ENCODE measurements at places on chromosomes 13 and 19.

- ATAC-seq: no peak
Observed at GRCh38 chr13:75025956-75026355, 456.0 kb downstream of the TBC1D4 start.

GRCh38 chr19:14840206-14840605, 5.2 kb upstream of the OR7A5 start:
- ATAC-seq: no peak

DNA sequence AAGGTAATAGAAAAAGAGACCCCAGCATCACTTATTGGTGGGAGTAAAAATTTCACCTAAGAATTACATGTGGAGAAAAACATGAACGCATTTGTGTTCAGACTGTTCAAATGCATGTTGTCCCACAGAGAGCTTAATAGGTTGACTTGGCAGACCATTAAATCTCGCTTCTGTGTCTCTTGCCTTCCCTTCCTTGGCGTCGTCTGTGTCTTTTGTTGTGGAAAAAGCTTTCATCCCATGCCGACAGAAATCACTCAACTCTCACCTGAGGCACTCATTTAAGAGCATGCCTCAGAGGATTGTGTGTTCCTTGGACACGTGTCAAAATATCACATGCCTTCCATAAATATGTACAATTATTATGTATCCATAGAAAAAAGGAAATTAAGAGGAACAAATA, 24.4 kb upstream of the CACNA1A start:
- no peak for ATAC-seq

- no peak for ATAC-seq
Observed at GRCh38 chr13:77028202-77028601, 1.2 kb upstream of the FBXL3 start.

DNA sequence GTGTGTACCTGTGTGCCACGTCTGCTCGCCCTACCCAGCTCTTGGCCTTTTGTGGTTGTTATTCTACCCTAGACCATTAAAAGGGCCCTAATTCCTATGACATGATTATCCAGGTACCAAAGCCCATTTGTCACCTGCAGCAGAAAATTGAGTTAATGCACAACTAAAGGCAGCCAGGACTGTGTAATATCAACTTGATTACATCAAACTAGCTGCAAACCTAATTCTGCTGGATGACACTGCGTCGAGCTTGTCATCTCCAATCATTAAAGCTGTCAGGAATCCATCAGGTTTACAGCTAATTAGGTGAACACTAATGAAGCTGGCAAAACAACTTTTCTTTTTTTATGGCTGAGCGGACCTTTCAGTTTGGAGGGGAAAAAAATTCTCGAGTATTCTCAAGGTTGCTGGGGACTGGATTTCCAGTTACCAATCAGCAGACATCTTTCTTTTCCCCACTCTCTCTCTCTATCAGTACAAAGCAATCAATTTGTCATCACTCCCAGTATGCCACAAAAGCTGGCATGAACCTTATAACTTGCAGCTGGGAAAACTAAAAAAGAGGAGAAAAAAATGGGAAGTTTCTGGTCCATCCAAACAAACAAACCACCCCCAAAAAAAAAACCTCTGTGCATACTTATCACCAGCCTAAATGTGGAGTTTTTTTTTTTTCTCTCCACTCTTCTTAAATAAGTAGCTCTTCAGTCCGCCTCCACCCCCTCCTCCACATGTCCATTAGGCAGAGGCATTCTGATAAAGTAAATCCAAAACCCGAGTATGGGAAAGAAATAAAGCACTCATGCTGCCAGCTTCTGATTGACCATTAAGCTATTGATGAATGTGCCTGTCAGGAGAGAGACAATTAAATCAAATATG, 2.8 kb downstream of the TSHZ3 start:
- no peak for ATAC-seq

GRCh38 chr13:85528491-85529217, 270.6 kb downstream of the SLITRK6 start:
- ATAC-seq: no peak

DNA sequence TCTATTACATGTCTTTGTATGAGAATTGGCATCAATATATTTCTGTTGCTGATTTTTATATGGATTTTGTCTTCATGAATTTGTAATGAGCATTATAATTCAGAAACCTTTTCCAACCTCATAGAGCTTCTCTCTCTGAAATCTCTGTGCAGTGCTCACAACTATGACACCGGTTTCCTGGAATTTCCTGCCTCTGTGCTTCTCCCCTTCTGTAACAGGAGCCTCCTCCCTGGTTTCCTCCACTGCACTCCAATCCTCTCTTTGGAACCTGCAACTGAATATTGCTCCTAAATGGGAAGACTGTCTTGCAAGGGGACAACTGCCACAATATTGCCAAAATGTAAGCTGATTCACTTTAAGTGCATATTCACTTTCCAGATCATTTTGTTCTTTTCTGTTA, 1147.9 kb downstream of the UQCRFS1 start:
- peak; percentile 72 for ATAC-seq

DNA sequence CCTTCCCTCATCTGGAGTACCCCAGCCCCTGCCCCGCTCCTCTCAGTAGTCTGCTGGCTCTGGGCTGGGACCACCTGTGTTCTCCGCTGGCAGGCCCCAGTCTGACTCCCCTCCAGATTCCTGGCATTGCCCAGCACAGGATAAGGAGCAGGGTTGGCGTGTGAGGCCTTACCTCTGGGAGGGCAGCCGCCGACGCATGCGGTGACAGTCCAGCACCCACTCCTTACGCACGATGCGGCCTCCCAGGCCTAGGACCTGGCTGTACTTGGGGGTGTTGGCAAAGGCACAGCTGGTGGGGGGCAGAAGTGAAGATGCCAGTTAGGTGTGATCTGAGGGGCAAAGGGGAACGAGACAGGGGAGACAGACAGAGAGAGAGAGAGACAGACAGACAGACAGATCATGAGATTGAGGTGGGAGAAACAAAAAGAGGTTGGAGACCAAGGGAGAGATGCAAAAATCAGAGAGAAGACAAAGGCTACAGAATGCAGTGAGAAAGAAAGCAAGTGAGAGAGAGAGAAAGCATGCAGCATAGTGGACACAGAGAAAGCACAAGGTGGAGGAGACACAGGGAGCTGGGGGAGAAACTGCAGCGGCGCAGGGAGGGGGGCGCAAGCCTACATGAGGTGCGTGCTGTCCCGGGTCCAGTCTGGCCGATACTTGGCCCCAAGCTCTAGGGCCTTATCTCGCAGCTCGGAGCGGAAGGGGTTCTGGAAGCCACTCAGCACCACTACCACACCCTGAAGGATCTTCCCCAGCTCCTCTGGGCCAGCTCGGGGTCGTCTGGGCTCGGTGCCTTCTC, 18.6 kb downstream of the ZNF575 start:
- ATAC-seq: no peak

DNA sequence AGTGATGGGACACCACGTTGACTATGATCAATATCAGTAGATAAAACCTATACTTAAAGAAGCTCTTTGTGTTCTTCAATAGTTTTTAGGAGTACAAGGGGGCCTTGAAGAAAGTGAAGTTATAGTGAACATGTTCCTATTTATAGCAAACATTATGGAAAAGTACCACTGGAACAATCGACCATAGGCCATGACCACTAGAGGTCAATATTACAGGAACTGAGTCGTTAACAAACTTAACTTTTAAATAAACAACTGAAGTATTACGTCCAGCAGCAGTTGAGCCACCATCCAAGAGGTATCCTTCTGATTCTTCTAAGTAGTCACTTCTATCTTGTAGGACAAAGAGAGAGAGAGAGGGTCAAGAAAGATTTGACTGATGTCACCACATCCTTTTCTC, 391.0 kb upstream of the SLITRK5 start:
- no peak for ATAC-seq

DNA sequence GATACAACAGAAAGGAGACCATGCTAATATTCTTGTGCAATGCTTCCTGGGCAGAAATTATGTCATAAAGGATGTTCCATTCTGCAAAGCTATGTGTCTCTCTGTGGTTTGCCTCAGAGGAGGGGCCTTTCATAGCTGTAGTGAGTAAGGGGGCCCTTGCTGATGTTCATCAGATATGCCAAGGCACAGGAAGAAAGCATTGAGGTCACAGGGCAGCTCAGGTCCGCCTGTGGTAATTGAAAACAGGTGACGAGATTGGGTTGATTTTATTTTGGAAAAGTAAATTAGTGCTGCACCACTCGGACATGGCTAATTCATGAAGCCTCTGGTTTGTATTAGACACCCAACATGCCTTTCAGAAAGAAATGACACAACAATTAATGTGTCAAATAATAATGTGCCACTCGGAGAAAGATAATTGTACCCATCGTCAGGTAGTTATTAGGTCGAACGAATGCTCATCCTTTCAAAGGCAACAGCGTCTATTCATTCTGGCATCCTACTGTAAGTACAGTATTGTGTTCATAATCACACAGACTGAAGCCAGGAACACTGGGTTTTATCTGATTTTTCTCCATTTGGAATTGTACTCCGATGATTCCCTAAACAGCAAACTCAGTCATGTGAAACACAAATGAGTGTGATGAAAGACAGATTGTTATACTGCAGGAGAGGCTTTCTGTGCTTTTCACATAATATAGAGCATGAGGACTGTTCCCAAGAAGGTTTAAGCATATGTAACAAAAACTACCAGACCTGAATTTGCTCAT, 421.6 kb upstream of the KLF12 start:
- no peak for ATAC-seq

GRCh38 chr19:43624933-43625332, 5.5 kb upstream of the ZNF428 start:
- ATAC-seq: peak; percentile 66

GRCh38 chr19:55457683-55458457, 3.6 kb downstream of the ISOC2 start:
- no peak for ATAC-seq

- peak; percentile 5 for ATAC-seq
Observed at GRCh38 chr19:18279516-18280246, 1.7 kb downstream of the JUND start.

DNA sequence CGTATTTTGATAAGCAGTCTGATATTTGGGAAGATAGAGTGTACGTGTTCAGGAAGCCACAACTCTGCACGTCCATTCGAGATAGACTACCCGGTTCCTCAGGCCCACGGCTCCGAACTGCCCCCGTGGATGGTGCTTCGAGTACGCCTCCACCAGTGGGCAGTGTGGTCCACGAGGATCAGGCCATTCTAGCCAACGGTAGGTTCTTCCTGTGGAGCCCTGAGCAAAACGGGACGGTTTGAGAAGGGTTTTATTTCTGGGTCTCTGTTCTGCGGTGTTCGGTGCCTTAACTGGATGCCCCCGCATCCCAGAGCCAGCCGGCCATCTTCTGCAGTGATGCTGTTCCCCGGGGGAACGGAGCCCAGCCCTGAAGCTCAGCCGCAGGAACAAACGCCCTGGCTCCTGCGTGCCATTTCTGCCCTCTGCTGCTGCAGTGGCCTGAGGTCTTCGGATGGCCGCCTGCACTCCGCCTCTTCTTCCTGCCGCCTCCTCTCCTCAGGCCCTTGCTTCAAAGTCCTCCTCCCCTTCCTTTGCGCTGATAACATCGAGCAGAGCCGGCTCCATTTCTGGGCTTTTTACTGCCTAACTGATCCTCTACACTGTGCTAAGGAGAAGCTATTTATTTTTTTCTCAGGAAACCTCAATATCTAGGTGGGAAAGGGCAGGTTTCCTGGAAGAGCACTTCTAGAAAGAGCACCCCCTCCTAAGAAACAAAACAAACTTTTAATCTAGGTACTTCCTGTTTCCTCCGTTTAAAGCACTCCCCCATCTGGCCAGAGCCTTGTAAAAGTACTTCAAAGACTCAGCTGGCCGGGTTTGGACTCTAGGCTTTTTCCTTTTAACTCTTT, 36.2 kb upstream of the SLC46A3 start:
- ATAC-seq: no peak

GRCh38 chr19:51158474-51159129, 16.5 kb downstream of the SIGLEC7 start:
- peak; percentile 75 for ATAC-seq

DNA sequence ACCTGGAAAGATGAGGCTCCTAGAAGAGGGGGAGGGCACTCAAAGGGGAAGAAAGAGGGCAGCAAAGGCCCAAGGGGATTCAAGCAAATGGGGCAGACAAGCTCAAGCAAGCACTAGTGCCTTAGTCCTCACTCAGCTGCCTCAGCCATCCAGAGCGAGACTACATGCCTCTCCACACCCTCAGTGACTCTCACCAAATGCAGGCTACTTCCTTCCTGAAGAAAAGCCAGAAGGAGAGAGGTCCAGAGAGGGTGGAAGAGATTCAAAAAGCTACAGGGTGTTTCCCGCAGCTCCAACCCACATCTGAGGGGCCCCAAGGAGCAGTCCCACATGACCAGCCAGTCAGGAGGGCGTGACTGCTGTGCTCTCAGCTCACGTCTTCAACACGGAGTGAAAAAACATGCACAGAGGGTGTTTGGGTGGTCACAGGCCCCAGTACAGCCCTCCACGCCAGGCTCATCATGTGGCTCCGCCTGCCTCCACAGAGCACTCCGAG, 40.5 kb downstream of the MIPEP start:
- ATAC-seq: no peak

GRCh38 chr13:78589206-78589605, 14.1 kb downstream of the POU4F1 start:
- ATAC-seq: peak; percentile 36

GRCh38 chr13:24866488-24866887, 102.5 kb downstream of the RNF17 start:
- no peak for ATAC-seq

DNA sequence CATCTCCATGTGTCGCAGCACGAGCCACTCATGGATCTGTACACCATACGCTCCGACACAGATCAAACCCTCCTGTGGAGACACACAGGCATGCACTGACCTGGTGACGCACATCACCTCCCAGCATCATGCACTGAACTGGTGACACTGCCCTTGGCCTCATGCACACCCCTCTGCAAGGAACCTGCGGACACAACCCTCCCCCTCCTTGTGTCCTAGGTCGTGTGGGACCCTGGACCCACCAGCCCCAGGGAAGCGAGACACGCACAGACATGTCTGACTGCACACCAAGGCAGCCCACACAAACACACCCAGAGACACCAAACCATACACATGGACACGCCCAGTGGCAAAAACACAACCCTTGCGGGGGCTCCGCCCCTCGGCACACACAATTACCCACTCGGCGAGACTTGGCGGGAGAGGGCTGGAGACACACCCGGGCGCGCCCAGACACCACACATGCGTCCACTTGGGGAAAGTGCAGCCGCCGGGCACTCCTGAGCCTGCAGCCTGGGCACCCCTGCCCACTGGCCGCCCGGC, 2.0 kb upstream of the KCNN4 start:
- ATAC-seq: no peak

DNA sequence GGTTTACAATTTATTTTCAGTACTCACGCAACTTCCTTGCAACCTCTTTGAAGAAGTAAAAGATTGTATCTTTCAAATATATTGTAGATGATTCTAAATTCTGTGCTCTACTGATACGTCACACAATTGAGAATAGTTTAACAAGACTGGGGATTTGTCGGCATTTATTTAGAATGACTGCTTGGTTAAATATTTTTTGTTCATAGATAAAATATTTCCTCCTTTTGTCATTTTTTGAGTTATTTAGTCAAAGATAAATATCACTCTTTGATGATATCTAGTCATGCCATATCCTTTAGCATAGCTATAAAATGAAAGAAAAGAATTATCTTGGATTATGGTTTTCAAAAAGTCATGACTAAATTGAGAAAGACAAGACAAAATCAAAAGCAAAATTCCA, 2747.8 kb downstream of the PCDH9 start:
- no peak for ATAC-seq

GRCh38 chr19:42313096-42313839, at the start of gene TMEM145:
Gene TMEM145, plus strand, starts transcription at chr19:42313309. Its CDS starts 68 bp downstream, at chr19:42313377.
- ATAC-seq: peak; percentile 94

- no peak for ATAC-seq
Observed at GRCh38 chr19:40933025-40933424, 51.0 kb upstream of the CYP2A7 start.

Data from motor neuron (in vitro differentiated cells).